HuH-7.5 (cell line): ENCODE measurements at places on chromosomes 1 and 21.

DNA sequence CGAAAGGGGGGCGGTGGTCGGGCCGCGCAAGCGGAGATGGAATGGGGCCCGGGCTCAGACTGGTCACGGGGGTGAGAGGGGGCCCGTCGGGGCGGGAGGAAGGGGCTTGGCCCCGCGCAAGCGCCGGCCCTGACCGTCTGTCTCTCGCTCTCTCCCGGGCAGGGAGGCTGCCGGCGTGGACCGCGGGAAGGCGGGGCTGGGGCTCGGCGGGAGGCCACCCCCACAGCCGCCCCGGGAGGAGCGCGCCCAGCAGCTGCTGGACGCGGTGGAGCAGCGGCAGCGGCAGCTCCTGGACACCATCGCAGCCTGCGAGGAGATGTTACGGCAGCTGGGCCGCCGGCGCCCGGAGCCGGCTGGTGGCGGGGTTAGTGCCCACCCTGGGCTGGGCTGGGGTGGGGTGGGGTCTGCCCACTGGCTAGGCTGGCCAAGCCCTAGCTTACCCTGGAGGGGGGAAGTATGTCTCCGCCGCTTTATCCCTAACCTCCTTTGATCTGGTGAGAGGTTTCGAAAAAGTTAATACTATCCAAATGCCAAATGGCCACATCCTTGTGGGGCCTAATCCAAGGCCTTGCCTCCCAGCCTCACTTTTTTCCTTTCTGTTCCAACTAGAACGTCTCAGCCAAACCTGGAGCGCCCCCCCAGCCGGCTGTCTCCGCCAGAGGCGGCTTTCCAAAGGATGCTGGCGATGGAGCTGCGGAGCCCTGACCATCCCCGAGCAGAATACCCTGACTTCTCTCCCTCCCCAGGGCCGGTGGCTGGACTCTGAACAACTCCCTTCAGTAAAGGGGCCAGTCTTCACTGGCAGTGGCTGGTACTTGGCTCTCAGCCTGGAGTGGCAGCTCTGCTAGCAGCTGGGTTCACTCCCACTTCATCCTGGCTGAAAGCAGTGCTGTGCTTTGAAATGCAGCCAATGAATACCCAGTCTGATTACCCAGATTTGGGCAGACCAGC, 636 bp upstream of the YRDC start:
- DNase-seq = peak; percentile 79

GRCh38 chr21:26194811-26195251, 24.3 kb upstream of the APP start:
- DNase-seq = no peak

GRCh38 chr1:10639011-10639774, 157.3 kb downstream of the CASZ1 start:
- DNase-seq = no peak

GRCh38 chr1:53133261-53134041, 9.0 kb downstream of the SLC1A7 start:
- DNase-seq = no peak

GRCh38 chr21:38902608-38903445, 97.1 kb downstream of the ETS2 start:
- no peak for DNase-seq

DNA sequence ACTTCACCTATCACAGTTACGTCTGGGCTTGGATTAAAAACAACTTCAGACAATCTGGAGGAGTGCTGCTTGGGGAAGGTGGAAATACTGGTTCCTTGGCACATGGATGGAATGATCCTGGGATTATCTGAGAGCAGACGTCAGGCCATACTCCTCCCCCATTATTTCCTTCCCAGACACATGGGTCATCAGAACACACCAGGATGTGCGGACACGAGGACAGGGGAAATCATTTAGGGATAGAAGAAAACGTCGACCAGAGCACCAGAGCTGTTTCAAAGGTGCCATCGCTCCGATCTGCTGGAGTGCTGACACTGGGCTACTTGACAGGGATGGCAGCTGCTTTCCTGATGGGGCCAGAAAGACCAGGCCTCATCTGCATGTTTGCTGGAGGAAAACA, 31.8 kb upstream of the ANGPTL7 start:
- DNase-seq = no peak

- no peak for DNase-seq
Measured at GRCh38 chr1:56189946-56190805, 389.2 kb downstream of the PLPP3 start.

DNA sequence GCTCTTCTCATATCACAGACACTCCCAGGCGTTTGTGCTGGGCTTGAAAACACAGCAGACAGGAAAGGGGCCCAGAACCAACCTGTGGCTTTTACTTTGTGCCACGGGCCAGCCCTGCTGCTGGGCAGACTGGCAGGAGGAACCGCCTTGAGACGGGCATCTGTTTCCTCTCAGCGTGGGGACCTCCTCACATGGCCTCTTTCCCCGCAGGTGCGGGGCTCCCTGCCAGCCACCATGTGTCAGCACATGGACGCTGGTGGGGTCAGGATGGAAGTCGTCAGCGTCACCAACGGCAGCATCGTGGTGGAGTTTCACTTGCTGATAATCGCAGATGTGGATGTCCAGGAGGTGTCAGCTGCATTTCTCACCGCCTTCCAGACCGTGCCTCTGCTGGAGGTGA, 47.8 kb downstream of the UMODL1 start:
- no peak for DNase-seq

DNA sequence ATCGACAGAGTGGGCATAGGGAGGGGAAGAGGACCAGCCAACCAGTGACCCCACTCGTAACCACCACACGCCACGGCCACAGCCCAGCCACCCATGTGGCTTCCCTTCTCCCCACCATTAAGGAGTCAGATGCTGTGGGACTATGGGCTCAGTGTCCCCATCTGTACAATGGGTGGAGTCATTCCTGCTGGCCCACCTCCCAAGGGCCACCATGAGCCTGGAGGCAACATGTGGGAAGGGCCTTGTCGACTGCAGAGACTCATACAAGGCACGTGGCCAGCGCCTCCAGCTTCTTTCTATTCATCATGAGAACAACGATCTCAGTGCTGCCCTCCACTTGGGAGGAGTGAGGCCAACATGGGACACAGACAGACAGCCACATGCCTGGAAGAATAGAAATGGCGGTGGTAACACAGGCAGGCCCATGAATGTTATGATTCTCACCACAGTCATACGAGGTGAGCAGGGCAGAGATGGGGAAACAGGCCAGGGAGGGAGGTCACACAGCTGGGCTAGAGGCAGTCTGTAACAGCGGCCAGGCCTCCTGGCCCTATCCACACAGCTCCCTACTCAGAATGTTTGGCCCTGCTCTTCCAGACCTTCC, 16.1 kb downstream of the LRP8 start:
- no peak for DNase-seq
